Stimulated activated CD8-positive, alpha-beta memory T cell treated with anti-CD3 and anti-CD28 coated beads, Interleukin-4, amount 100 ng/mL, for 24 hours (primary cell): ENCODE measurements at places on chromosomes 6 and 20.

- DNase-seq: no peak
These were observed 95.6 kb downstream of the KIF16B start for GRCh38 chr20:16477632-16478031.

DNA sequence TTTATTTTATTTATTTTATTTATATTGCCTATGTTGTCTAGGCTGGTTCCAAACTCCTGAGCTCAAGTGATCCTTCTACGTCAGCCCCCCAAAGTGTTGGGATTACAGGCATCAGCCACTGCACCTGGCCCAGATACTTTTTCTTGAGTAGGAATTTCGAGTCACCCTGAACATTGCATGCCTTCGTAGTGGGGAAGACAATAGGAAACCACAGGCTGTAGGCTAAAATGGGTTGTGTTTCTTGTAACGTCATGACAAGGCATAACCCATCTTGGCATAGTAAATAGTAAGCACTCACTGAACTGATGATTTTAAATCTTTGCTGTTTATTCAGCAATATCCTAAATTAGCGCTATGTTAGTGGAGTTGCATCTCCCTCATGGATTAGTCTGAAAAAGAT is 34.9 kb downstream of the PTPN1 start:
- no peak for DNase-seq

DNA sequence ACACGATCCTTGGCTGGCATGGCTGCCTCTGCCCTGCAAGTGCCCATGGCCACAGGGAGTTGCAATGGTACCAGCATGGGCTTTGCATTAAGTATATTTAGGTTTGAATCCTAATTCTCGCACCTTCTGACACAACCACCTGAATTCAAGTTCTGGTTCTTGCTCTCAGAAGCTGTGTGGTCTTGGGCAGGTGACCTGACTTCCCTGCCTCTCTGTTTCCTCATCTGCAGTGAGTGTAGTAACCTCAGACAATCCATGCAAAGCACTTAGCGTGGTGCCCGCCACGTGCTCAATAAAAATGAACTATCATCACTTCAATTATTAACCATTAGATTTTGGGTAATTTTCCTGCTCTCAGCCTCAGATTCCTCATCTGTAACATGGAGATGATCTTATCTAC is 378.8 kb upstream of the ARID1B start:
- DNase-seq: no peak

- no peak for DNase-seq
These were observed 15.4 kb downstream of the RANBP9 start for GRCh38 chr6:13696226-13696625.

DNA sequence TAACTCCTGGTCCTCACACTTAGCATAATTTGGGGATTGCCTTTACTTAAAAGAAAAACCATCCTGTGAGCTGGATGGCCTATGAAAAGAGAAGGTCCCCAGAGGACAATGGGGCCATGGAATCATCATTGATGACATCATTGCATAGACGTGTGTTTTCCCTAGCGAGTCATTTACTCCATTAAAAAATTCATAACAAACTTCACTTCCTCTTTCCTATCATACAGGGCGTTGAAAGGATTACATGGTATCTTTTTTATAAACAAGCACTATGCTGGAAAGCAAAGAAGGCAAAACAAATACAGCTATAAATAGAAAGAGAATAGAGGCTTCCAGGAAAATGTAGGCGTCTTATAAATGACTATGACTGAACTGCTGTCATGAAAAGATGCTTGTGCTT is 11.3 kb upstream of the COL12A1 start:
- no peak for DNase-seq

- peak; percentile 22 for DNase-seq
These were observed 843 bp downstream of the FBXO9 start for GRCh38 chr6:53066077-53066417.

- no peak for DNase-seq
These were observed 383.0 kb upstream of the ID4 start for GRCh38 chr6:19454001-19454720.

GRCh38 chr6:87334683-87335082 is 5.6 kb upstream of the GJB7 start:
- no peak for DNase-seq

- no peak for DNase-seq
These were observed 99.5 kb downstream of the FOXC1 start for GRCh38 chr6:1709234-1709641.

DNA sequence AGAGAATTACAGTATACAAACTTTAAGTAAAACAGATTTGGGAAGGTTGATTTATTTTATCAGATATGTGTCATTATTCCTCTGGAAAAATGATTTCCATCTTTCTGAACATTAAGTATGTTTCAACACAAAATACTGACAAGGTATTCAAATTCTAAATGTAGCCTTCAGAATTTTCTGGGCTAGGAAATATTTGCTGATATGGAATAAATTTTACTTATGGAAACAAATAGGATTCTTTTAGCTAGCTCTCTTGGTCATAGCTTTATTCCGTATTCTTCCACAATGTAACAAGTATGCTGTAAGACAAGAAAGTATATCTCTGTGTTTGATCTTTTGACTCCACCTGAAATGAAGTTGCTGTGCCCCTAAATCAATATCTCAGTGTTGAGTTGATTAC is 1125.2 kb upstream of the CITED2 start:
- DNase-seq: no peak

DNA sequence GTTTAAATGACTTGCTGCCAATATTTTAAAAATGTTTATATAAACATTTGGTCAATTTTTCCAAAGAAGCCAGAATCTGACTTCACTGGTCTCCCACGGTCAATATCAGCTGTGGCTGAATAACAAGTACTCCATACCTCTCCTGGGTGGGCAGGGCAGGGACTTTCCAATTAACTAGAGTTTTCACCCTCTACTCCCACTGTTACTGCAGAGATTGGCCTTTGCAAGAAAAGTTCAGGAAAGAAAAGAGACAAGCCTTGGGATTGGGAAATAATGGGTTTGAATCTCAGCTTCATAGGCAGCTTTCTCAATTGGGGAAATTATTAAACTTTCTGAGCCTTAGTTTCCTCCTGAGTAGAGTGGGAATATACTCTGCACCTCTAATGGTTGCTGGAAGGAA is 236.9 kb downstream of the PRL start:
- no peak for DNase-seq

GRCh38 chr6:23754197-23754596 is 371.8 kb upstream of the NRSN1 start:
- DNase-seq: no peak
